ENCODE measurements at places on chromosomes 6 and 20.

DNA sequence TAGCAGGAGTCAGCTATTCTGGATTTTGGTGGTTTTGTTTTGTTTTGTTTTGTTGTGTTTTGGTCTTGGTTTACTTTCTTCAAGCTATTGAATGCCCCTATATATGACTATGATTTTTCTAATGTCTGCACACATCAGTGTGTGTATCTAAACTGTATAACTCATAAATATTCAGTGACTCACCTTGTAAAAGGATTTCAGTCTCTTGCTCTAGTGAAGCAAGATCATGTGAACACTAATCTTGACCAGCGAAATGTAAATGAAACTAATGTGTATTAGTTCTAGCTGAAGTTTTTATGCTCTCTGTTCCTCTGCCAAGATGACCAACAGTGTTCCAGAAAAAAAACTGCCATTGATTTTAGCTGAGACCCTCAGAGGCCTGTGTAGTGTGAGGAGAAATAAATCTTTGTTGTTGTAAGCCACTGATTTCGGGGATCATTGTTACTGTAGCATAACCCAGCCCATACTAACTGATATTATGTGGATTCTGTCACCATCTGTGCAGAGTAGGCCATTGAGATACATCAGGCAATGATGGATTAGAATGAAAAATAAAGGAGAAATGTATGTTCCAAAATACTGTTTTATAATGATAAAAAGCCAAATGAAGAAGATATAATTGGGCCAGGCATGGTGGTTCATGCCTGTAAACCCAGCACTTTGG lies 11.5 kb upstream of the BTBD9 start:
- no peak for DNase-seq

DNA sequence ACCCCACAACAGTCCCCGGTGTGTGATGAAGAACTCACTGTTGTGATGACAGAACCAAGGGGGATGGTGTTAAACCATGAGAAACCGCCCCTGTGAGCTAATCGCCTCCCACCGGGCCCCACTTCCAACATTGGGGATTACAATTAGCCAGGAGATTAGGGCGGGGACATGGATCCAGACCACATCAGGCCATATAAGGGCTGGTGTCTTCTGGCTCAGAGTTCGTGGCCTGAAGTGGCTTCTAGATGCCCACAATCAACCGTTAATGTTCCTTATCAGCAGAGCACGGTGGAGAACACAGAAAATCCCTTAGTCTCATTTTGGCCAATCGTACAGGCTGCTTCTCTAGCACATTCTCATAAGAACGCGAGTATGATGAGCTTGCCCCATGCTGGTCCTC lies 10.9 kb upstream of the MAS1 start:
- DNase-seq = no peak

GRCh38 chr6:168037856-168038255 lies 40.4 kb downstream of the KIF25 start:
- no peak for DNase-seq

DNA sequence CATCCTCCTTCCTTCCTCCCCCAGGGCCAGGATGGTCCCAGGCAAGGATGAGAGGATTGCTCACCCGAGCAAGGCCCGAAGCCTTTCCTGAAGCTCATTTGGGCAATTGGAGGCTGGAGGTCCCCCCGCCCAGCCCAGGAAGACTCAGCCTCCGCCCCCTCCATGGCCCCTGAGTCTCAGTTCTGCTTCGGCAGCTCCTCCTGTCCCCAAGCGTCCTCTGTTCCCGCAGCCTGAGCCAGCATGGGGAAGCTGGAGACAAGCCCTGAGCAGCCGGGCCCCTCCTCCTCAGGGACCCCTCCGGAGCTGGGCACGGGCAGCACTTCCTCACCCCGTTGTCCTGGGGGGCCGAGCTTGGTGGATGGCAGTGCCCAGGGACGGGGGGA lies 26.0 kb downstream of the SLC17A9 start:
- no peak for DNase-seq

DNA sequence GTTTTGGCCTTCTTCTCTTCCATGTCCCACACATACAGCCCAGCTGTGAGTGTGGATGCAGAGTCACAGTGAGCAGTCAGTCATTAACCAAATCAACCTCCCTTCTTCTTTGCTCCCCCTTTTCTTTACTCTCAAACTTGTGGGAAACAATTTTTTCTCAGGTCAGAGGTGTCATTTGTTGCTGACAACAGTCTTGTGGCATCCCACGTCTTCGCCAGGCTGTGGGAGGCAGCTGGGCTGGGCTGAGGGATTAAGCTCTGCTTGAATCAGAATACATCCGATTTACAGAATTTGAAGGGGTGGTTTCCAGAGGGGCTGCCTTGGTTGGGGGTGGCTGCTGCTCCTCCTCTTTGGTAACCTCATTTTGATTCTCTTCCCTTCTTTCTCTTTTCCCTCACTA lies 40.5 kb downstream of the SCGN start:
- no peak for DNase-seq

DNA sequence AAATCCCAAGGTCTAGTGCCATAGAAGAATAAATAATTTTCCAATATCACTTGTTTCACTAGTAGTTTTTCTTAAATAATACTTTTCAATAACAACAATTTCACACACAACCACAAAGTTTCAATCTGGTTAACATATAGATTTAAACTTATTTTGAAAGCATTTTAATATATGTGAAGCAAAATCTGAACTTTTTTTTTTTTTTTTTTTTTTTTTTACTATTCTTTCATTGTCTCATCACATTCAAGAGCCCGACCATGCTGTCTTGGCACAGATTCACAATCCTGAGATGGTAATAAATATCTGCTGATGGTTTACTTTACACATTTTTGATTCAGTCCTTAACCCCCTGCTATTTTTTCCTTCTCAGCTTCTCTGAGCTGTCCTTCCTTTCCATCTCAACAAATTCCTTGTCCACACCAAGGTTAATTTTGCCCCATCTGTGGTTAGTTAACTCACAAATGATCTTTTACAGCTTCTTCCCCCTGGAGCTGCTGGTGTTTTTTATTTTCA lies 262.8 kb downstream of the TMEM242 start:
- DNase-seq = no peak

- no peak for DNase-seq
These were observed 12.1 kb downstream of the SYNGAP1 start for GRCh38 chr6:33431880-33432541.

GRCh38 chr20:23268792-23269354 lies 81.7 kb upstream of the NXT1 start:
- no peak for DNase-seq

- no peak for DNase-seq
These were observed 9.8 kb upstream of the HLA-DRB5 start for GRCh38 chr6:32539839-32540238.

GRCh38 chr6:3615391-3616380 lies 135.8 kb downstream of the PXDC1 start:
- no peak for DNase-seq

DNA sequence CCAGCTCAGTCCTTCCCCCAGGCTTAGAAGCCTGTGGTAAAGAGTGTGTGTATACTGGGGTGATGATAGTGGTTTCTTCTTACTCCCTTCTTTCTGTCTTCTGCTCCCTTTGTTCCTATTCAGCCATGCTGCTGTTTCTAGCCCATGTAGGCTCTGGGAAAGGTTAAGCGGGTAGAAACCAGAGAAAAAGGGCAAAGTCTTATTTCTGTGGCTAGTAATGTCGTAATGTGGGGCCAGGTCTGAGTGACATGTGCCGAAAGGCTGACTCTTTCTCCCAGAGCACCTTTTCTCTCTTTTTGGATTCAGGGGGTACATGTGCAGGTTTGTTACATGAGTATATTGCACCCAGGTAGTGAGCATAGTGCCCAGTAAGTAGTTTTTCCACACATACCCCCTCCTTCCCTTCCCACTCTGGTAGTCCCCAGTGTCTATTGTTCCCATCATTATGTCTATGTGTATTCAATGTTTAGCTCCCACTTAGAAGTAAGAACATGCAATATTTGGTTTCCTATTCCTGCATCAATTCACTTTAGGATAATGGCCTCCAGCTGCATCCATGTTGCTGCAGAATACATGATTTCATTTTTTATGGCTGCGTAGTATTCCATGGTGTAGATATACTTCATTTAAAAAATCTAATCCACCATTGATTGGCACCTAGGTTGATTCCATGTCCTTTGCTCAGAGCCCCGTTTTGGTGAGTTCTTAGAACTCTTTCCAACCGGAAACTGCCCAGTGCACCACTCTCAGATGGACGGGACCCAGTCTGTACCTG lies 74.3 kb downstream of the EFHC1 start:
- DNase-seq = no peak
